ENCODE measurements at places on chromosomes 11 and 22.

DNA sequence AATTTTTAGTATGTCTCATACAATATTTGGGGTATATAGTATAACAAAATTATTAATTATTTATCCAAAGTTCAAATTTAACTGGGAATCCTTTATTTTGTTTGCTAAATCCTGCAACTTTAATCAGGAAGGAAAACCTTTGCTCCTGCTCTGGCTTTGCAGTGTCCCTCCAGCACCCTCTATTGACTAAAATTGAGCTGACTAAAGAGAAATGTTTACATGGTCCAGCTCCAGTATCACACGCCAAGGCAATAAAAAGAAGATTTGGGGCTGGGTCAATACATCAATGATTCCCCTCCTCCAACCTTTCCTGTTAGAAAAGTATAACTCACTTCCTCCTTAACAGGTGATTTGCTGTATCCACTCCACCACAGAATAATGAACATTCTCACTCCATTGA, 153.0 kb upstream of the LRRC4C start:
- DNase-seq: no peak

DNA sequence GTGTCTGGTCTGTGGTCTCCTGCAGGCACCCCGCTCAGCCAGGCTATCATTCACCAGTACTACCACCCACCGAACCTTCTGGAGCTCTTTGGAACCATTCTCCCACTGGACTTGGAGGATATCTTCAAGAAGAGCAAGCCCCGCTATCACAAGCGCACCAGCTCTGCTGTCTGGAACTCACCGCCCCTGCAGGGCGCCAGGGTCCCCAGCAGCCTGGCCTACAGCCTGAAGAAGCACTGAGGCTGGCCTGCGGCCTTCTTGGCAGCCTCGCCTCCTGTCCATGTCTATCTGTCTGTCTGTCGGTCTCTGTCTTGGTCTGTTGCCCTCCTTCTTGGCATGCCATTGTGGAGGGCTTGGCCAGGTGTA, 27.9 kb downstream of the INCENP start:
- no peak for DNase-seq

- no peak for DNase-seq
Measured at GRCh38 chr22:44892243-44892642, 117.6 kb downstream of the PHF21B start.

DNA sequence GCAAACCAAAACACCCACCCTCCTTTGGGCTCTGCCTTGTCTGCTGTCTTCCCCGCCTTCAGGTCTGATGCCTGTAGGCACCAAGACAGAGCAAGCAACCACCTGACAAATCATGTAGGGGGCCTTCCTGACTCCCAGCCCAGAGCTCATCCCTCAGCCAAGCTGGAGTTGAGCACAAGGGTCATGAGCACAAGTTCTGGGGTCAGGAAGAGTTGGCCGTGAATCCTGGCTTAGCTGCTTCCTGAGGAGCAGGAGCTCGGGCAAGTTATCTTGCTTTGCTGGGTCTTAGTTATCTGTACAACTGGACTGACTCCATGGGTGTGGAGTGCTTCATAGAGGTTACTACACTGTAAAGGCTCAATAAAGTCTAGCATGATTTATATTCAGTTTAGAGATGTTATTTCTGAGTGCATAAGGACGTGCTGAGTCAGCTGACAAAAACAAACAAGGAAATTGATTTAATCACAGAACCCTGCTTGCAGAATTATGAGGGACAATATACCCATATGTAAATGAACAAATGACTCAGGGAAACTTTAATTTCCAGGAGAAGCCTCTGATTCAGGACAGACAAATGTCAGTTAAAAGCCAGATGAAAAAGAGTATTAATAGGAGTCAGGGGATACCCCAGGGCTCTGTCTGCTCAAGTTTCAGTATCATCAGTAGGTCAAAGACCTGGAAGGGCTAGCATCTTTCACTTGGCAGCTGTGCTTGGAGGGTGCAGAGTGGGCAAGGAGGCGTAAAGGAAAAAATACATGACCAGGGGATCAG, 15.0 kb upstream of the APOA1 start:
- no peak for DNase-seq

Data from activated CD8-positive, alpha-beta memory T cell treated with anti-CD3 and anti-CD28 coated beads for 1 hour (primary cell).